ENCODE measurements at places on chromosomes 16 and 17.

DNA sequence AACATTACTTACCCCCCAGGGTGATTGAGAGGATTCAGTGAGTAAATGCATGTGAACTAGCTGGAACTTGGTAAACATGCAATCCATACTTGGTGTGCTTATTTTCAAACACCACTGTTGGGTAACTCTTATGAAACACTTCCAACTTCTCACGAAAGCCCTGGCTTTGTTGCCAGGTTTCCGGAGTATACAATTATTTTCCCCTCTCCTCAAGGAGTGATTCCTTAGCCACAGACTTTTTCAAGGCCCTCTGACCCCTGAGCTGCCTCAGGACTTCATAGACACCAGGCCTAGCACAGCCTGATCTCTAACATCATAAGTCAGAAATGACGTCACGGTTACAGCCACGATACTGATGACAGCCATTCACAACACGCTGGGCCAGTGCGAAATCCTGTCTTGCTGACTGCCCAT lies 27.6 kb downstream of the HSD17B2 start:
- DNase-seq: no peak

DNA sequence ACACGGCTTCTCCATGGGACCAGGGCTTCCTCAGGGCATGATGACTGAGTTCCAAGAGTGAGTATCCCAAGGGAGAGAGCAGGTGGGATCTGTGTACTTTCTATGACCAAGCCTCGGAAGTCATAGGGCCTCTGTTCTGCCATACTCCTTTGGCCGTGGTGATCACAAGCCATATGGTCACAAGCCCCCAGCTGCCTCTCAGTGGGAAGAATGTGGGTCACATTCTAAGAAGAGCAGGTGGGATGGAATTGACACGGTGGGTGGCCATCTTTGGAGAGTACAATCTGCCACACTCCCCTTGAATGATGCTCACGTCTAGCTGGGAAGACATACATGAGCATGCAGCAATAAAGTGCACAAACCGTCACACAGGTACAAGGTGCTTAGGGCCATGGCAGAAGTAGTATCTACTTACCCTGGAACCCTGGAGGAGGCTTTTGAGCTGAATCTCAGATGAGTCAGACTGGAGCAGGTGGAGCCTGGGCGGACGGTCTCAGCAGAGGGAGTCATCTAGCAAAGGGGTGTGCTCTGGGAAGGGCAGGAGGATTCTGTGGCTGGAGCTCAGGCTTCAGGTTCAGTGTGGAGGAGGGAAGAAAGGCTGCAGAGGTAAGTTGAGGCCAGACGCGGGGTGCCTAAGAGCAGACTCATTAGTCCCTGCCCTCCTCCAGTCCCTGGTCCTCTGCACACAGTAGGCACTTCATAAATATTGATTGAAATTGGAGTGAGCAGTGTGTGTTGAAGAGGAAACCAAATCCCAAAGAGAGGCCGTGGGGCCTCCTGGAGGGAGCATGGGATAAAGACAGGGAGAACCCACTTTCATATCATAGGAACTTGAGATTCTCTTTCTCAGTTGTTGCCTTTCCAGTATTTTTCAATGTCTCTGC lies 26.6 kb downstream of the GOSR2 start:
- no peak for DNase-seq

GRCh38 chr16:50664270-50664669 lies 16.8 kb downstream of the SNX20 start:
- no peak for DNase-seq

- DNase-seq: no peak
Measured at GRCh38 chr17:732067-732901, at the start of gene TLCD3A. TSS of gene TLCD3A (plus strand) at chr17:732596. CDS start at chr17:732648, 52 bp downstream.

DNA sequence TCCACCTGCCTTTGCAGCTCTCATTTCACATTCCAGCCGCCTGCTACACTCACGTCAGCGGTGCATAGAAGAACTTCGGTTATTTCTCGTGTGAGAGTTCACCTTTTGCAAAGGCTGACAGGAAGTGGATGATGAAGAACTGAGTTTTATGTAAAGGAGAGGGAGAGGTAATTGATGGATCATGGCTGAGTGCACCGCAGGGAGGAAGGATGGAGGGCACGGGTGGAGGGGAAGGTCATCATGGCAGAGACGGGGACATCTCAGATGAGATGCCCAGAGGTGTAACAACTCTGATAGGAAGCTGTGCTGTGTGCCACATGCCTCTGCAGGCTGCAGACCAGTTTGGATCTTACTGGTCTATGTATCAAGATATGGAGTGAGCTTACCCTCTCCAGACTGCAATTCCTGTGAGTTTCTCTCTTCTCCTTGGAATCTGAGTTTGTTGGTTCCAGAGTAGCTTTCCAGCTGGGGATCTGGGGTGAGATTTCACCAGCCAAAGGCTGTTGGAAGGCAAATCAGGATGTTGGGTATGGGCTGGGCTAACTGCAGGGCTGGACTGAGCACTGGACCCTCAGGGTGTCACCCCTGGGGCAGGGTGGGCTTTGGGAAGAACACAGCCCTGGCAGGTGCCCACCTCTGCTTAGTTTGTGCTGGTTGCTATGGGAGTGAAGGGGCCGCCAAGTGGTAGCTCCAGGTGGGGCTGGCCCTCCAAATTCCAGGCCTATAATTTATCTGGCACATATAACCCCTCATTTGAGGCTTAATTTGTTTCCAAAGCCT lies 777.0 kb downstream of the KCNJ18 start:
- DNase-seq: no peak

- no peak for DNase-seq
Measured at GRCh38 chr16:29974291-29975133, 844 bp downstream of the TAOK2 start.

- no peak for DNase-seq
Measured at GRCh38 chr17:48779421-48779820, 37.6 kb downstream of the TTLL6 start.

Measured in stimulated activated CD4-positive, alpha-beta T cell treated with anti-CD3 and anti-CD28 coated beads, Interleukin-15, amount 100 ng/mL, for 1 hour (primary cell).